NCI-H524 (cell line): ENCODE measurements at places on chromosomes 12 and 14.
A peak's percentile ranks its signal among the peaks of the same experiment; 100 is the strongest.

DNA sequence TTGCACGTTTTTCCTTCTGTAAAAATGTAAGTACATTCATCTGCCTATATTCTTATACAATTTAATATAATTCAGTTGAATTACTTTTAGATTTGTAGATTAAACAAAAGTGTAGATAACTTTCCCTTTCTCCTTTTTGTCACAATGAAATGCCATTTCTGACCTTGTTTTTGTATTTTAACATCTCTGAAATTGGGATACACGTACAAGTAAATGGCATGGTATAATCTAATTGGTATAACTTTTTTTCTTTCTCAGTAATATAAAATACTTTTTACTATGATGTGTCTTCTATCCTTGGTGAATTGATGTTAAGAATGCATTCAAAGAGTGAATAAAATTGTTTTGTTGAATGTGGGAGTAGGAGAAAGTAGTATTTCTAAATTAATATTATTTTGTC, 210.0 kb downstream of the ERC1 start:
- no peak for DNase-seq

DNA sequence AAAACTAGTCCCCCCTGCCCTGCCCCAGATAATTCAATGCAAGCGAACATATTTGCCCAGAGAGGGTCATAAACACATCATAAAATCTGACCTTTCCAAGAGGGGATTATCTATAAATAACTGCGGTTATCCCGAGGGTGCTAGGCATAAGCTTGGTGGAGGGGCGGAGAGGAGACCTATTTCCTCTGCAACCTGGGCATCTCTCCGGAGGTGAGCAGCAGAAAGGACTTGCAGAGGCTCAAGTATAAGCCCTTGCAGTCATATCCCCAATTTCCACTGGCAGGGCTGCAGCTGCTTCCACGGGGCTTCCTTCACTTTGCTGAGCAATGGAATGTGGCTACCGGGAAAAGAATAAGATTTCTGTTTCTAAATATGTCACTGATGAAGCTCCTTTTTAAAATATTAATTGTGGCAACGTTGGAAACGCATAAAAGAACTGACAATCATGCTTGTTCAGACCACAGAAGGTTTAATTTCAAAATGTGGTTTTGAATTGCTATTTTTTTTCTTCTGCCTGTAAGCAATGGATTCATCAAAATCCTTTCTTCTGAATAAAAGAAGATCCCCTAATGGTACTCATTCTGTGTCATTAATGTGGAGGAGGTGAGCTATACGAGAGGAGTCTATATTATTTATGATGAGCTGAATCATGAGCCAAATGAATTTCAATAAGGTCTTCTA, 268.9 kb upstream of the ATP2B1 start:
- DNase-seq: peak; percentile 4

DNA sequence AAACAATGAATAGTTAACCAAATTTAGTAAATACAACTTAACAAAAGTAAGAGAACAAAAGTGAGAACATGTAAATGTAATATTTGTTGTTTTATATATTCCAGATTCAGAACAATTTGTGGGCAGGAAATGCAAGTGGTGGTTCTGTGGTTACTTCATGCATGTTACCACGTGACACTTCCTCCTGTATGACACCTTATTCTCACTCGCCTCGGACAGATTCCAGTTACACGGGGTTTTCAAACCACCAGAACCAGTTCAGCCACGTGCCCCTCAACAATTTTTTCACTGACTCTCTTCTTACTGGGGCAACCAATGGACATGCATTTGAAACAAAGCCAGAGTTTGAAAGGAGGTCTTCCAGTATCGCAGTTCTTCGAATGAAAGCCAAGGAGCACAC, 21.0 kb downstream of the ALX1 start:
- DNase-seq: no peak

- DNase-seq: no peak
Observed at GRCh38 chr14:22213120-22213519, 375.9 kb downstream of the DAD1 start.

GRCh38 chr14:90300611-90301047, 31.1 kb downstream of the NRDE2 start:
- DNase-seq: no peak

DNA sequence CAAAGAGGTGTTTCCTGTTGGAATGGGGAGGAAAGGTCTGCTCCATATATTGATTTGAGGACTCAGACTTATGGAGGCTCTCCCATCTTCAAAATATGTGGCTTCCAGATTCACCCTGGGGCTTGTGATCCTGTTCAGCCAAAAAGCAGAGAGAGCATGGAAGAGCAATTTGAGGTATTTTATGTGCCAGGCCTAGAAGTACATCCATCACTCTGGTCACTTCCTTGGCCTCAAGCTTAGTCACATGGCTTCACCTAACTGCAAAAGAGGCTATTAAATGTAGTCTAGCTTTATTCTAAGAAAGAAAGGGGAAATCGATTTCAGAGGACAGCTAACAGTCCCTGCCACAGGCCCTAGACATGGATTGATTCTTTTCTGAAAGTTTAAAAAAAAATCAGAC, 86.2 kb downstream of the C12orf50 start:
- no peak for DNase-seq

GRCh38 chr12:64080319-64081007, 141.6 kb downstream of the KICS2 start:
- no peak for DNase-seq
